CMK (cell line): ENCODE measurements at places on chromosomes 6 and 20.

- DNase-seq, result no peak
Measured at GRCh38 chr6:834190-834589, 141.3 kb upstream of the EXOC2 start.

DNA sequence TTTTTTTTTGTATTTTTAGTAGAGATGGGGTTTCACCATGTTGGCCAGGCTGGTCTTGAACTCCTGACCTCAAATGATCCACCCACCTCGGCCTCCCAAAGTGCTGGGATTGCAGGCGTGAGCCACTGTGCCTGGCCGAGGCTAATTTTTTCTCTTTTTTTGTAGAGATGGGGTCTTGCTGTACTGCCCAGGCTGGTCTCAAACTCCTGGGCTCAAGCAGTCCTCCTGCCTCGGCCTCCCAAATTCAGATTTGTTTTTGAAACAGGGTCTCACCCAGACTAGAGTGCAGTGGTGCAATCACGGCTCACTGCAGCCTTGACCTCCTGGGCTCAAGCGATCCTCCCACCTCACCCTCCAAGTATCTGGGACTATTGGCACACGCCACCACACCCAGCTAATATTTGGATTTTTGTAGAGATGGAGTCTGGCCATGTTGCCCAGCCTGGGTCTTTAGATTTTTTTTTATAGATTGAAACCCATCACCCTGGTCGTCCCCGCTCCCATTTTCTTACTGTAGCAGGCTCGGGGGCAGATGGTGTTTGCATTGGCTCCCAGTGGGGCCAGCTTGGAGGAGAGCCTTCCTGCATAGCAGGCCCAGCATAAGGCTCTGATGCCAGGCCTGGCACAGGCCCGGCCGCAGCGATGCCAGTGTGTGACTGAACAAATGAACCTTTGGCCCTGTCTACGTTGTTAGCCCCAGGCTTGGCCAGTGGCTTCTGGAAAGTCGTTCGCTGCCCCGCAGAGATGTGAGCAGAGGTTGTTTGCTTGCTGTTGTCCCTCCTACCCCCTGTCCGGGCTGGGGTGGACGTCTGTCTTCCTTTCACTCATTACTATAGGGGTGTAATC is 4.3 kb upstream of the MTG2 start:
- no peak for DNase-seq

DNA sequence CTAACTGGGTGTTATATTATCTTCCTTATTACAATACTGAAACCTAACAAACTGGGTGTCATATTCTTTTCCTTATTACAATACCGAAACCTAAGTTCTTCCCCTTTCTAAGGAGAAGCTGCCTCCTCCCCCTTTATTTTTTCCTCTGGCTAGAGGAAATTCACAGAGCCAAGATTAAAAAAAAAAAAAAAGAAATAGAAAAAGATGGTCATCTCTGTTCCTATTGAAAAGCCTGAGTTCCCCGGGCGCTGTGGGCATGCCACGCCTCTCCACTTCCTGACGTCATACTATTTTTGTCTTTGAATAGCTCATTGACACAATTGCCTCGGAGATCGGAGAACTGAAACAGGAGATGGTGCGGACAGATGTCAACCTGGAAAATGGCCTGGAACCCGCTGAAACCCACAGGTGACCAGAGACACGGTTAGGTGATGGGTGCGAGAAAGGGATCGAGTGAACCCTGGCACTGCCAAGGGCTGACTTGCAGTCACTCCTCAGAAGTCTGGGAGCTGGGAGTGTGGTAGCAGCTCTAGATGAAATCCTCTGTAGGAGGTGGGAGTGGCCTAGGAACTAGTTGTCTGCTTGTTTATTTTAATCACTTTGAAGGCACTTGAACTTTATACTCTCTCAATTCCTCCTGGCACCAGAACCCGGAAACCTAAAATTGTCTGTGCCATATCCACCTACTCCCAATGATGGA is 82.2 kb upstream of the NAA20 start:
- no peak for DNase-seq

DNA sequence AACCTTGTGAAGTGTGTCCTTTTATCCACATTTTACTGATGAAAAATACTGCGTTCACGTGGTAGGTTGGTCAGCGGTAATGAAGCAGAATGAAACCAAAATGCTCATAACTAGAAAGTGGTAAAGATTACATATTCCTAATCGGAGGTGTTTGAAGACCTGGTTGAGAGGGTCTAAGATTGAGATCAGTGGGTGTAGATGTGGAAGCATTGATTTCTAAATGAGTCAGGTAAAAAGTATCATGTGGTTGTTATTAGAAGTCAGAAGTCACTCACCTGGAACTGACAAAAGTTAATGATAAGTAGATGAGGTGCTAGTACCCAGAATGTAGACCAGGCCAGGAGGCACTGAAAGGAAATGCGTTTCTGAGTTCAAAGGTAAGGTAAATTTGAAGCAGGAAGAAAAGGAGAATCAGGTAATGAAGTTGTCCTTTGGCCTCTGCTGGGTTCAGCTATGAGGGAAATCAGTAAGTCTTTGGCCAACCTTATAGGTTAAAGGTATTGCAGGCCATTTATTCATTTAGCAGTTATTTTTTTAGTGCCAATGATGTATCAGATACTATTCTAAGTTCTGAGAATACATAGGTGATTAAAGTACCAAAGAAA is 31.2 kb downstream of the FAM83B start:
- no peak for DNase-seq

- no peak for DNase-seq
Measured at GRCh38 chr20:51023617-51024155, 779 bp upstream of the KCNG1 start.

- DNase-seq, result no peak
Measured at GRCh38 chr20:8811801-8812594, 256.9 kb upstream of the PLCB4 start.

DNA sequence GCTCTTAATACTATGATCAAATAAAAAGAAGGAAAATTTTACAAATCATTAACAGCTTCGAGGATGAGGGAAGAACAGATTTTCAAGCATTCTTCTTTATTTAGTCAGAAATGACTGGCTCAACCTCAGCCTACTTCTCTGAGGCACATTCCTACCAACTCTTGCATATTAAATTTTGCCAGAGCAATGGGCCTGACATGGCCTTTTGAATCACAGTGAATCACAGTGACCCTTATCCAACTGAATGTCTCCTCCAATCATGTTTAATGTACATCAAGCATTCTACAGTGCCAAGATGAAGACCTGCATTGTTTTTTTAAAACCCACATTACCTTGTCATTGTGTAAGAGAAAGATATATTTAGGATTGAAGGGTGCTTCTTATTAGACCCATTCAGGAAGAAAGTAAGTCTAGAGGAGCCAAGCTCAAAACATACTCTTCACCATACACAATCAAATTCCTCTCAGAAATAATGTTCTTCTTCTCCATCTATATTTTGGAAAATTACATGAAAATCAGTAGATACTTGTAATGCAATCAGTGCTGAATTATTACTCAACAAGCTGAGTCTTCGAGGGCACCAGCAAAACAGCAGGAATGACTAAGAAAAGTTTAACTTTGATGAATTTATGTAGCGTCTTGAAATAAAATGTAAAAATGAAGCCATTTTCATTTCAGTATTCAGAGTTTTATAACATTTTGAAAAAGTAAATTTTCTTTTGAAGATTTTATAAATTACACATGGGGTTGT is 44.1 kb upstream of the MOXD1 start:
- no peak for DNase-seq
